ENCODE measurements at places on chromosomes 7 and 10.

- no peak for DNase-seq
These were observed 33.6 kb downstream of the PDE1C start for GRCh38 chr7:32036557-32036956.

GRCh38 chr10:4647109-4647785 lies 178.8 kb upstream of the AKR1E2 start:
- DNase-seq: no peak

- DNase-seq: no peak
These were observed 481.5 kb upstream of the FOXK1 start for GRCh38 chr7:4200546-4201094.

DNA sequence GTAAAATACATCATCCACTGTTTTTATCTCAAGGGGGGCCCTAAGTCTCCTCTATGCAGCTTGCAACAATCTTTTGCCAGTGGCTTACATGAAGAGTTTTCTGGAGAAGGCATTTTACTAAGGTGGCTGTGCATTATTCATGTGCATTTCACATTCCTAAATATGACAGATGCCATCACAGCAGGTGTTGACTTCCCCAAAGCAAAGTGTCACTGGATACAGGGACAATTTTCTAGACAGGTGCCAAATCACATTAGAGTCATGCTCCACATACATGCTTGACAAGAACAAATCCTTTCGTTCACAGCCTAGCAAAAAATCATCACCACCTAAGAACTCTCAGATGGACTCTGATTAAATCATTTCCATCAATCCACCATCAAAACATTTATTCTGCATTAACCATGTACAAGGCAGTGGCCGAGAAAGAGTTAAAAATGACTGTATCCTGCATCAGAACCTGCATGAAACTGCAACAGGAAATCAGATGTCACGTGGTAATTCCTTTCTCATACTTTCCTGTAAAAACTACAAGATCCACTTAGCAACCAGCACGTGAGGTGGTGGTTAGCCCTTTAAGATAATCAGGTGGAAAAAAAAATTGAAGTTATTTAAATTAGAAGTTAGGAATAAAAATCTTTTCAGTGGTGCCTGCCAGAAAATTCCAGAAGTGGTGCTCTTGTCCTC lies 88.2 kb upstream of the AFAP1L2 start:
- no peak for DNase-seq

DNA sequence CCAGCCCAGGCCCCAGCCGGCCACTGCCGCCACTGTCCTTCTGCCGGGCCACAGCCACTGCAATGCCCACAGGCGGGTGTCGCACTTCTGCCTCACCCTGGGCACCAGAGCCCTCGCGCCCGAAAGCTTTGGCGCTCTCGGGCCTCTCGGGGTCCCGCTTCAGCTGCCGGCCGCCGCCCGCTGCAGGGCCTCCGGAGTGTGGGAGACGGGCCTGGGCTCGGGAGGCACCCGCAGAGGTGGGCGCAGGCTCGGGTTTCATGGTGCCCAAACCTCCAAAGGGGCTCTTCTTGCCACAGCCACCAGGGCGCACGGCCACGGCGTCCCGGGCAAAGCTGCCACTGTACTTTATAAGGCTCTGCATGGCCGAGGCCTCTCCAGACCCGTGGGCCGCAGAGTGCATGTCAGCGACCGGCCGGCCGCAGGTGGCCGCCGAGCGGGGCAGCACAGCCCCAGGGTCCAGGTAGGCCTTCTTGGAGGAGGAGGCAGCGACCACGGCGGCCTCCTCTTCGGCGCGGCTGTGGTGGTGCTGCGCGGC lies 35.9 kb downstream of the TNRC18 start:
- DNase-seq: no peak

DNA sequence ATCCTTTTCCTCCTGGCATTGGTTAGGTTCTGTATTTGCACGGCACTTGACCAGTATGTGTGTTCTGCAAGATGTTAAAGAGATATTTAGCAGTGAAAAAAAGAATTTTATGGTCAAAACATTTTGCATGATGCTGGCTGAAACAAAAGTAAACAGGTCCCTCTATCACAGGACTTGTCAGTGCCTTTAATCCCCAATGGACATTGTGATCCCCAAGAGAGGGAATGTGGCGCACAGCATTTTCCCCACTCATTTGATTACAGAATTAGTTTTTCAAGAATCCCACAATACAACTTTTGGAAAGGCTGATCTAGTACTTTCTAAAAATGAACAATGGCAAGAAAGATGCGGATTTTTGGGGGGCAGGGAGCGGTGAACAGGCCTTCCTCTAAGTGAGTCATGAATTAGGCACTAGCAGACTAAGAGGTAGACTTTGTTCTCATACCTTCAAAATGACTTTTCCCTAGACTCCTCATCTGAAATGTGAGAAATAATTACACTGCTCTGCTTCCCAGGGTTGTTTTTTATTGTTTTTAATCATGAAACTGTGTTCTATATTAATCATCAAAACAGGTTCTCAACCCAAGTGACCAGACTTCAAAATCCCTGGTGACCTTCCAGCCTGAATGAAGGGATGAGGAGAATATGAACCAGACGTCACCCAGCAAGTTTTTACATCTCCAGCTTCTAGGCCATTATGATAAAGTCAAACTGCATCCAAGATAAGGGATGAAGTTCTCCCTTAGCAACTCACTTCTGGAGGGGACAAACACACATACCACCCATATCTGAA lies 8.6 kb downstream of the FBXW4 start:
- DNase-seq: no peak

Measured in H54 (cell line).